ENCODE measurements at places on chromosomes 2 and 18.

DNA sequence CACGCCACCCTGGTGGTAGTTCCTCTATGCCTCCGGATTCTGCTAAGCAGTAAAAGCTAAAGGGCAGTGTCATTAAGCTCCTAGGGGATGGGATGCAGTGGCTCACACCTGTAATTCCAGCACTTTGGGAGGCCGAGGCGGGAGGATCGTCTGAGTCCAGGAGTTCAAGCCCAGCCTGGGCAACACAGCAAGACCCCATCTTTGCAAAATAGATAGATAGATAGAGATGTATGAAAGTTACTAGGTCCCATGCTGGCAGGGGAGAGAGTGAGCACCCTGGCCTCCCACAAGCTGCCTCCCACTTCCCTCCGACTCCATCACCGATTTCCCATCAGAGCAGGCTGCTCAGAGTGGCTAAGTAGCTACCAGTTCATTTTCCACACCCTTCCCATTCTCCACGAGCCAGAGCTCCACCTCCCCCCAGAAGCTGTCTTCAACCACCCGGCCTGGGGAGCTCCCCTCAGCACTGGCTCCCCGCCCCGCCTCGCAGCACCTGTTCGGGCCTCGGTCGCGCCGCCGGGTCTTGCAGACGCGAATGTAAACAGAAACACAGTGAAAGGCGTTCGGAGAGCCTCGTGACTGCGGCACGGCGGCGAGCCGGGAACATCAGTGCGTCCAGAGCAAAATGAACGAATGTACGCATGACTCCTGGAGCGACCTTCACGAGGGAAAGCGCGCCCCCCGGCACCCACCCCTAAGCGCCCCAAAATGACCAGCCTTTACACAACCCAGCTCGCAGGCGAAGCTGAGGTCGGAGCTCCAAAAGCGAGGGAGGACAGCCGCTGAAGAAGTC, 598 bp upstream of the CEP68 start:
- DNase-seq = peak; percentile 78

DNA sequence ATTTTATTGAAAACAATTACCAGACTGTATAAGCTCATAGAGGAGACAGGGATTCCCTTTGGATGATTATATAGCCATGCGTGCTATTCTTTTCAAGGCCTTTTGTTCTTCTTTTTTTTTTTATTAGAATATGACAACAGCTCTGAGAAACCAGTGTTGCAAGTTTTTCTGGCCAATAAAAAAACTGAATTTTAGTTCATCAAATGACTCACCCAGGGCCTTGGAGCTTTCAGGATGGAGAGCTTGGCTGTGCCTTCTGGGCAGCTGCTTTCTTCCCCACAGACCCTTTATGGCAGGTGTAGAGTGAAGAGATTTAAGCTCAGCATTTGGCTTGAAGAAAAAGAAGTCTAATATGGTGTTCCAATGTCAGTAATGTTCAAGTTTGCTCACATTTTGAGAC, 497.9 kb upstream of the FANCL start:
- DNase-seq = no peak

- no peak for DNase-seq
These were observed 181.4 kb downstream of the GRB14 start for GRCh38 chr2:164439885-164440284.

GRCh38 chr2:178911039-178911438, 103.8 kb upstream of the TTN start:
- no peak for DNase-seq

GRCh38 chr2:3631851-3632659, 25.9 kb upstream of the ALLC start:
- peak; percentile 20 for DNase-seq

- no peak for DNase-seq
These were observed 792.3 kb upstream of the PIK3C3 start for GRCh38 chr18:41162781-41163180.
